ENCODE measurements at places on chromosomes 4 and X.
A peak's percentile ranks its signal among the peaks of the same experiment; 100 is the strongest.

DNA sequence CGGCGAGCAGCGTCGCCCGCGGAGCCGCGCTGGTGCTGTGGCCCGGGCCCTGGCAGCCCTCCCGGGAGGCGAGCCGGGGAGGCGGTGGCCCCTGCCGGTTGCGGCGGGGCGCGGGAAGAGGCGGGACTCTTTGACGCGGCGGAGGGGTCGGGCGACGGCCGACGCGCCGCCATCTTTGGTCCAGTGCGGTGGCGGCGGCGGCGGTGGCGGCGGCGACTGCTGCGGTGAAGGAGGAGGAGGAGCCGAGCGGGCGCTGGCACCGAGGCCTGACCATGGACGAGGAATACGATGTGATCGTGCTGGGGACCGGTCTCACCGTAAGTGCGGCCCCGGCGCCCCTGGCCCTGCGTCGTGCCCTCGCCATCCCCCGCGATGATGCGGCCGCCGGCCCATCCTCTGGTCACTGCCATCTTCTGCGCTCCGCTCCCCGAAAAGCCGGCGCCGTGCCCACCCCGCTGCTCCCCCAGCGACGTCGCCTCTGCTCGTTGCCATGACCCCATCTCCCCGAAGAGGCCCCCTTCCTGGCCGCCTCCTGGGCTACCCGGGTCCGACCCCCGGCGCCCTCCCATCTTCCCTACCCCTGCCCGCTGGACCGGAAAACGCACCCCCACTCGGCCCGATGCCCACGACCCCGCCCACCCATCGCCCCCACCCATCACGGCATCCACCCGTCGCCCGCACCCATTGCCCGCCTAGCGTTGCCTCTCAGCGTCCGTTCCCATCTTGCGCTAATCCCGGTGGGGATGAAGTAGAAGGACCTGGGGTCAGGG is at the start of gene GDI1:
Gene GDI1, plus strand, starts transcription at position 172 of the 770 bp plus-strand sequence. Its CDS starts 101 bp downstream, at position 273.
- DNase-seq, result peak; percentile 54

- DNase-seq, result no peak
These were observed 44.0 kb downstream of the MGST2 start for GRCh38 chr4:139709660-139710059.

DNA sequence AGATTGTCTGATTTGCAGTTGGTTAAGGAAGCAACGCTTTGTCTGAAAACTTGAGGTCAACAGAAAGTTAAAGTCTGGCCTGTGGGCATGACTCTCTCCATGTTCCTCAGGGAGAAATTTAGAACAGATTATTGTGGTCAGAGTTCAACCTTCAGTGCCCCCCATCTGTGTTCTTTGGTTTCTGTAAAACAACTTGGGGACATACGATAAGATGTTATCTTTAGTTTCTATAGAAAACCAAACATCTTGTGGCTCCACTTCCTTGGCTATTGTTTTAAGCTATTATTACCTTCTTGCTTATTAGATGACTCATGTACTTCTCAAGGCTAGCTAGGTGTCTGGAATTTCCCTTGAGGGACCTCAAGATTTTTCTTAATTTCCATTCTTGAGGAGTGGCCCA is 507.7 kb downstream of the PDHA2 start:
- DNase-seq, result no peak

DNA sequence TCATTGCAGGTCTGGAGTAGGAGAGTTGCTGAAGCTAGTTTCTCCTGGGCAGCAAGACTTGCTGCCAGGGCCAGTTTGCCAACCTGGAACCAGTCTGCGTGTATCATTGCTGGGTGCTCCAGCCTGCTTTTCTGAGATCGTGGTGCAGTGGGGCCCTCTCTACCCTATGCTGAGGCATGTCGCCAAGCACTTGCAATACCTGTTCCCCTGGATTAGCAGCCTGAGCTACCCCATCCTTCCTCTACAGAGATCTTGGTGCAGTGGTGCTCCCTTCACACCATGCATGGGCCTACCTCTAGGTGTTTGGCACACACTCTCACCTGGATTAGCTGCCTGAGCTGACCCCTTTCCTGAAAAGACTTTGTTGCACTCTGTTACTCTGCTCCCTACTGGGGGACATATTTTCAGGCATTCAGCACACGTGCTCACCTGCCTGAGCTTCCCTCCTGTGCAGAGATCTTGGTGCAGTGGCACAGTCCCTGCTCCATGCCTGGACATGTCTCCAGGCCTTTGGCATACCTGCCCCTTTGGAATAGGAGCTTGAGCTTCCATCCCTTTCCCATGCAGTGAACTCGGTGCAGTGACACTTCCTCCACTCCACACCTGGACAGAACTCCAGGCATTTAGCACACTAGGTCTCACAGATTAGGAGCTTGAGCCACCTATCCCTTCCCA is 133.7 kb upstream of the CXCL13 start:
- DNase-seq, result no peak

DNA sequence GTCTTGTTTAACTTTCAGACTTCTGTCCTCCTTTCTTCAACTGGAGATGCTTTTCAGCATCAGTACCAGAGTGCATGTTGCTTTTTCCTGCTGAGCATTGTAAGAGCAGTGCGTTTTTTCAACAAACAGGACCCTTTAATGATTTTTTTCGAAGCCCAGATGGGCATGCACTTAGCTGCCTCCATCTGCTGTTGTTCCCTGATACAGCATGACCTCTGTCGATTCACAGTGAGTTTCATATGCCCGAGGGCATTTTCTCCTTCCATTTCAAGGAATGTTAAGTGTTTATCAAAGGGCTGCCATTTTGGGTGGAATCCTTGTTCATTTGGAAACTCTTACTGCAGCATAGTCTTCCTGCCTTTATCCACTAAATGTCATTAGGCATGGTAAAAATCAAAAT is 428.6 kb downstream of the DTHD1 start:
- no peak for DNase-seq

GRCh38 chr4:126710935-126711334 is 921.8 kb upstream of the INTU start:
- DNase-seq, result no peak

GRCh38 chr4:8560265-8561047 is 19.7 kb upstream of the GPR78 start:
- no peak for DNase-seq

DNA sequence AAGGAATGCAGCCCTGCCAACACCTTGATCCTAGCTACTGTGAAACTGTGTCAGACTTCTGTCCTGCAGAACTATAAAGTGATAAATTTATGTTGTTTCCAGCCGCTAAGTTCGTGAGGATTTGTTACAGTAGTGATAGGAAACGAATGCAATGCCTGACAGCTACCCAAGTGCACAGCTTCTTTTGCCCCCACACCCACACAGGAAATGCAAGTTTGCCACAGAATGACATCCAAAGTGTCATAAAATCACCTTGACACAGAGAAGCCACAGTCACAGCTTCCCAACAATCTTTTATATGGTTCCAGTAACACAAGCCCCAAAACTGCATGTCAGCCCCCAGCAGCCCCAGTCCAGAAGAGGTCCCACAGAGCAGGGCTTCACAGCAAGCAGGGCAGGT is 216.9 kb upstream of the S100G start:
- no peak for DNase-seq

- peak; percentile 3 for DNase-seq
These were observed 162.5 kb upstream of the GALNT7 start for GRCh38 chr4:173005912-173006633.

DNA sequence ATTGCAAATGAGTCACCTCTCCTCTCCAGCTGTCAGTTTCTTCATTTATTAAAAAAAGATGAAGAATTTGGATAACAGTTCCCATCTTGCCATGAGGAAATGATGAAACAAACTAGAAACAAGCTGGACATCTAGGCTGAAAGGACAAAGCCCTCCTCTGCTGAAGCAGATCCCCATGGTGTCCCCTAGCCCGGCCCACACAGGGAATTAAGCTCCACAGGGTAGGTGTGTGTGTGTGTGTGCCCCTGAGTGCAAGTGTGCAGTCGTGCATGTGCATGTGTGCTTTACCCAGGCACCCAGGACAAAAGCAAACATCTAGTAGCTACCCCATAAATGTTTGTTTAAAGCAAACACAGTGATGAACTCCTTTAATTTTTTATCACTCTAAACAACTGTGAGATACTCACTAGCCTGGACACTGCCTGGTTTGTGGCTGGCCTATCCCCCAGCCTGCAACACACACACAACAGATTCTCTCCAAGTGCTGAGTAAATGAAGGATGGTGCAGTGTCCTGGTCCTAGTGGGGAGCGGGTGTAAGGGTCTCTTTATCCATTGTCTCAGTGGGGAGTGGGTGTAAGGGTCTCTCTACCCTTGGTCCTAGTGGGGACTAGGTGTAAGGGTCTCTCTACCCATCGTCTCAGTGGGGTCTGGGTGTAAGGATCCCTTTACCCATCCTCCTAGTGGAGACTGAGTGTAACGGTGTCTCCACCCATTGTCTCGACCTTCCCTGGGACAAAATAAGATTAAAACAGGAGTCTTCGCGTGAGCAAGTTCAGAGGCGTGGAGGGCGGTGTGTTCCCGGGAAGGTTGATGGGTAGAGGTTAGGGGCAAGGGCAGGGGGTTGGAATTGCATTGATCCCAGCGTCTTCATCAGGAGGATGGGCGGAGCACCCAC is 688 bp upstream of the EVC start:
- DNase-seq, result no peak

- no peak for DNase-seq
These were observed 103.5 kb downstream of the GPR143 start for GRCh38 chrX:9662148-9662547.

DNA sequence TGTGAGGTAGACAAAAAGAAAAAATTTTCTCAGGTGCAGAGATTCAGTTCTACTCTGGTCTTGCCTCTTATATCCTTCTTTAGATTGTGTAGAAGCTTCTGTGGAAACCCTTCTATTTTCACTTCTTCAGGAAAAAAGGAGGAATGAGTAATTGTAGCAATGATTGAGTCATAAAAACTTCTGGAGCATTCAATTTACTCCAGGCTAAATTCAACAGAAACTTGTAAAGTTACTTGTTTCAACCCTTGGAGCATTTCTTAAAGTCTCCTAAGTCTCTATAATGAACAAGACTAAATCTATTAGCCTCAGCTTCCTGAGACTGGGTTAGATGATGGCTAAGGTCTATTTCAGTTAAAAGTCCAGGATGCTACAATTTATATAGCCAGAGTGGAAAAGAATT is 29.9 kb downstream of the BOD1L1 start:
- no peak for DNase-seq

- DNase-seq, result peak; percentile 23
These were observed 30.7 kb upstream of the RPS6KA6 start for GRCh38 chrX:84218726-84219125.

DNA sequence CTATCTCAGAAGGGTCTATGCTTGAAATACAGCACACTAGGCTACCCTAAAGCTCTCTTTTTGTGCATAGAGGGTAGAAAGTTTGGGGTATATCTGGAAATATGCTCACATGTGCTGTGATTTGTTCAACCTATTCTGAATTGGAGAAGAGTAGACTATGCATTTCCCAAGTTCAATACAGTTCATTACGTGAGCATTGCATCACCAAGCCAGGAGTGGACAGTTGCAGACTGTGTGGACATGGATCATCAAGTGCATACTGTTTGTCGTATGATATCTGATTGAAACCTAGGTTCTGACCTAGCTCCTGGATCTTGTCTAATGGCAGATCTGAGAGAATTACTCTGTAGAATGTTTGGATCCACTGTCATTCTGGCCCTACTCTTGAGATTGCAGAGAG is 161.1 kb downstream of the FRAS1 start:
- no peak for DNase-seq

GRCh38 chr4:113756005-113756410 is 5.5 kb downstream of the CAMK2D start:
- DNase-seq, result no peak

GRCh38 chr4:5019274-5019673 is at the start of gene CYTL1:
Gene CYTL1 (minus strand): TSS chr4:5019458. CDS start chr4:5019445, 13 bp downstream.
- no peak for DNase-seq

DNA sequence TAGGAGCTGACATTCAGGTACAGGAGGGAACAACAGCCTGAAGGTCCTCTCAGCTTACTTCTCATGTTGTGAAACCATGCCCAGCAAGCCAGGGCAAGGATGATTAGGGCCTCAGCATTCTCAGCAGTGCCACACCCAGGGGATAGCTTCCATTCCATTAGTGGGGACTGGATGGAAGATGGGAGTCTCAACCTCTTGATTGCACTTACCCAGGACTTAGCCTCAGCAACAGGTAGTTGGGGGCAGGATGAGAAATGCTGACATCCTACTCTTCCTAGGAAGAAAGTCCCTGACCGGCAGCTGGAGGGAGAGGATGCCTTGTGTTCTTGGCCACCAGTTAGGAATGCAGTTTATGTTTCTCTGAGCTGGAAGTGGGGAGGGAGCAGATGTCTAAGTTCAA is 8.8 kb upstream of the BEX3 start:
- no peak for DNase-seq

- no peak for DNase-seq
These were observed 109.5 kb downstream of the CDKL5 start for GRCh38 chrX:18534949-18535348.

GRCh38 chr4:26893491-26893890 is 32.9 kb downstream of the STIM2 start:
- no peak for DNase-seq

DNA sequence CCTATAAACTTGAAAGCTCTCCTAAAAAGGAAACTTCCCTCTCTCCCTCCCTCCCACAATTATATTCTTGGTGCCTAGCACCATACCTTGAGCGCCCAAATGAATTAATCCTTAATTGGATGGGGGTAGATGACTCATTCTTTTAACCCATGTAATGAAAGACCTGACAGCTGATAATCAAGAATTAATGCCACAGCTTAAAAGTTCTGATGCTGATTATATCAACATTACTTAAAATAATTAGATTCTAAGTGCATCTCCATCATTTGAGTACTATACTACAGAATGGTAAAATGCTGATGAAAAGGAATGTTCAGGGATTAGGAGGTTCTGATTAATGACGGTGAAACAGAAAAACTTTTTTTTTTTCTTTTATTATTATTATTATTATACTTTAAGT is 117.0 kb downstream of the ENOX2 start:
- no peak for DNase-seq

DNA sequence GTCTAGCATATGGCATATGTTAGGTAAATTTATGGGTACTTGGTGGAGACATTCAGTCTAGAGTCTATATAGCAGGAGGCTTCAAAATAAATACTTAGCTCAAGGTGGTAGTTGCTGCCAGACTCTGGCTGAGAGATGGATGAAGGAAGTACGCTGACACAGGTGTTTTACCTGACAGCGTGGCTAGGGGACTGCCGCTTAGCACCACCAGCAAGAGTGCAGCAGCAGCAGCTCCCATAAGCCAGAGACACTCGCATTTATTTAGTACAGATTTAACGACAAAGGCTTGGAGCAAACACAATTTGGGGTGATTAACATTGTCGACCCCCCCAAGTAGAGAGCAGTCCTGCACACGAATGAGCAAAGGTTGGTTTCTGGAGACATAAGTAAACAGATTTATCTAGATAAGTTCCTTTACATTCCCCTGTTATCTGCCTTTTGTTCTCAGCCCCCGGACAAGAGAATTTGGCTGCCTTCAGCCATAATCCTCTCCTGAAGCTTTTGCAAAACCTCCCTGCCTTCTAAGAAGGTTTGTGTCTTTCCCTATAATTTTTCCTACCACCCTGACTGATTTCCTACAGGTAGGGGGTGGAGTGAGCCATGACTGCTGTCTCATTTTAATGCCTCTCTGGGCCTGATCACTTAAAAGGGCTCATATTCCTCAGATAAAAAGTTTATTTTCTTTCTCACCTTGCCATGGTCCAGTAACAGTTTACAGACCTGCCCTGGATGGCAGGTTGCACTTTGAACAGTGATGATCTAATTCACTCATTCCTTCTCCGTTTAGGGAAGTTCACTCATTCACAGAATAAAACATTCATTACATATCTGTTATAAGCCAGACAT is 64.6 kb downstream of the RHOH start:
- DNase-seq, result no peak
